MCF 10A (cell line): ENCODE measurements at places on chromosomes 3 and 15. TPM values are rescaled to one million over a fixed set of nuclear protein-coding genes. Genes with fewer than 3 reads are reported as not detected.

AMOTL2 gene
- 92.6 and 137 TPM in 2 replicates for total RNA-seq

HDC gene
- total RNA-seq: not detected in 2 replicates

PLSCR5 gene
- total RNA-seq: not detected in 2 replicates

TP63 gene
- total RNA-seq: 26.5 and 41.9 TPM in 2 replicates

IL17RE gene
- 5.0 and 5.5 TPM in 2 replicates for total RNA-seq
